GM23338 (cell line): ENCODE measurements at places on chromosomes 11 and 22. TPM values are rescaled to one million over a fixed set of nuclear protein-coding genes. Genes with fewer than 3 reads are reported as not detected.

GRCh38 chr11:128941573-128942271 lies 949 bp downstream of the TP53AIP1 start:
- no peak for DNase-seq

DNA sequence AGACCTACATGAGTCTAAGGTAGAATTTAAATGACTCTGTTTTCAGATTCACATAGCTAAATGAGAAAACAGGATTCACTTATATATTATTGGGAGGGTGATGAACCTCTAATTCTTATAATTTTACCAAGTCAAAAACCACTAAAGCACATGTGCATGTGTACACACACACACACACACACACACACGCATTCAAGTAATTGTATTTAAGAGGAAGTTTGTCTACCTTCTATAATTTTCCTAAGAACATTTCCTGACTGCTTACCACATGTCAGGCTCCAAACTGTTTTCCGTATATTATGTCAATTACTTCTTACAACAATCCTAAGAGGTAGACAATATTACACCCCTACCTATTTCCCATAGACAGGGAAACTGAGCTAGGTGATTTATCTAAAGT lies 6.7 kb downstream of the RNF141 start:
- no peak for DNase-seq

DNA sequence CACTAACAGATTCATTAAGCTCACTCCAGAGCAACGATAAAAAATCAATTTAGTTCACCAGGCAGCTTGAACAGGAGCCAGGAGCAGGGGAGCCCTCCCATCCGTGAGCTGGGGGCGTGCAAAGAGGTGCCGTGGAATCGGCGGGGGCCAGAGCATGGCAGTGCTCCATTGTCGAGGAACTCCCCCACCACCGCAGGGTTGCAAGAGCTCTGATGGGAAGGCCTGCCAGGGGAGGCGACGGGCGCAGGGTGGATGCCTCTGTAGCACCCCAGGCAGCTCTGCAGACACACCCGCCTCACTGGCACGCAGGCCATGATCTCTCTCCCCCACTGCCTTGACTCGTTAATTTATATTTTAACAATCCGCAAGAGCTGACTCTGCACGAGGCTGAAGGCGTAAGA lies 433.2 kb downstream of the MIAT start:
- DNase-seq = no peak

DNA sequence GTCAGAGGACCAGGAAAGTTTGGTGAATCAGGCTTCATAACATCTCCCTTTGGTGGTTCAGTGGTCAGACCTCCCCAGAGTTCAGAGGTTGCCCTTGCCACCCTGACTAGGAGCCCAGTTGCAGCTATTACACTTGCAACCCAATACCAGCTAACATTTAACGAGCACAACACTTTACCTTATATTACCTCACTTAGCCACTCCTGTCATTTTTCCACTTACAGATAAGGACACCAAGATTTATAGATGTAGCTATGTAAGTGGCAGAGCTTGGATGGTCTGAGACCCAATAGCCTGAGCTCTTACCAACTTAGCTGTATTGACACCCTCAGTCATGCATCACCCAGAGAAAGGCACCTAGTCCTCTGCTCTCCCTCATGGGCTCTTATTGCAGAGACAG lies 234.7 kb downstream of the INSC start:
- no peak for DNase-seq

GRCh38 chr11:125569915-125570621 lies 791 bp downstream of the EI24 start:
- peak; percentile 4 for DNase-seq

GRCh38 chr11:128814856-128815705 lies 52.0 kb downstream of the KCNJ1 start:
- DNase-seq = peak; percentile 98

TMEM45B gene
- total RNA-seq = 0.31 and 0.38 TPM in 2 replicates

GRCh38 chr11:10605941-10606381 lies 37.5 kb upstream of the LYVE1 start:
- peak; percentile 55 for DNase-seq

- peak; percentile 97 for DNase-seq
Measured at GRCh38 chr11:57311109-57311936, 13.4 kb downstream of the TNKS1BP1 start.

- DNase-seq = no peak
Measured at GRCh38 chr22:17753401-17753989, 20.8 kb downstream of the BID start.

- peak; percentile 77 for DNase-seq
Measured at GRCh38 chr22:19970479-19971275, 29.1 kb upstream of the TXNRD2 start.

DNA sequence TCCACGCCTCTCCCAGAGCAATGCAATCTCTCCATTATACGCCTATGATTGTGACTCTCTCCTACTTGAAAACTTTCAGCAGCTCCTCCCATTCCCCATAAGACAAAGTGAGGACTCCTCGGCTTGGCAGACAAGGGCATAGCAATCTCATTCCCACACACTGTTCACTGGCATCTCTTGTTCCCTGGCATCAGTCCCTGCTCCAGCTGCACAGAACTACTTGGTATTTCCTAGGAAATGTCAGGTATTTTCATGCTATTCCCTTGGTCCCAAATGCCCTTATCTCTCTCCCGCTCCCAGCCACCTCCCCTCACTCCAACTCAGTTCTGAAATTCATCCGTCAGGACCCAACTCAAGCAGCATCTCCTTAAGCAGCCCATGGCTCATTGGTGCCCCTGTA lies 28.4 kb downstream of the TMPRSS5 start:
- no peak for DNase-seq

RFPL1 gene
- total RNA-seq = not detected in 2 replicates

GRCh38 chr22:41826430-41827383 lies 6.2 kb upstream of the SREBF2 start:
- no peak for DNase-seq

- DNase-seq = no peak
Measured at GRCh38 chr22:46147061-46147460, 3.3 kb upstream of the PPARA start.

KRTAP5-11 gene
- not detected in 2 replicates for total RNA-seq

DNA sequence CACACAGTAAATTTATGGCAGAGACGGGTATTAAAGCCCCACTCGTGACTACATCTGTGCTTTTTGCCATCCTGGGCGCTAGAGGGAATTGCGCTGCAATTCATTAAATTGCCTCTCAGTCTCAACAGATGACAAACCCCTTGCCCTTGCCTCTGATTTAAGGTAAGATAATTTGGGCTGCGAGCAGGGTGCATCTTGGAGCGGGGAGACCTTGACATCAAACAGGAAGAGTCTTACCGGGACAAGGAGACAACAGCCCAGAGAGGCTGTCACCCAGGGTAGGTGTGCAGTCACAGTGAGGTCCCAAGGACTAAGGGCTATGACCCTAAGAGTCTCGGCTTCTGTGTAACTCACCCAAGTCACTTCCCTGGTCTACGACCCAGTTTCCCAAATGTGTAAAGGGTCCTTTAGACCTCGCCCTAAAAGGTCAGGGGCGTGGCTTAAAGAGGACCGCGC lies 449 bp upstream of the TOM1 start:
- DNase-seq = no peak

DNA sequence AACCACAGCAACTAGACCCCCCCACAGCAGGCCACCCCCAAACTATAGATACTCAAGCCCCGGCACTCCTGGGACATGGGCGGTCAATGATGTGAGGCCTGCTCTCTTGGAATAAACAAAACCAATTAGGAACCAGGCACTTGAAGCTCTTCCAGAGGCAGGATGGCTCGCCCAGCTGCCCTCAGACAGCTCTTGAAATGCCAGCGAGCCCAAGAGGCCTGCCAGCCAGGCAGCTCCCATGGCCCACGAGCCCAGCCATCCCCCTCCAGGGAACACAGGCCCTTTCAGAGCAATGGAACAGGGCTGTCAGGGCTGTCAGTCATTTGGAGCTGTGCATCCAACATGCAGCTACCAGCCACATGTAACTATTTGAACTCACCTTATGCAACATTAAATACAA lies 34.0 kb upstream of the TFIP11 start:
- DNase-seq = no peak

OR51B4 gene
- total RNA-seq = not detected in 2 replicates

PPP6R2 gene
- 37.5 and 45.8 TPM in 2 replicates for total RNA-seq

GRCh38 chr11:110098645-110099044 lies 5.5 kb downstream of the ZC3H12C start:
- no peak for DNase-seq

DNA sequence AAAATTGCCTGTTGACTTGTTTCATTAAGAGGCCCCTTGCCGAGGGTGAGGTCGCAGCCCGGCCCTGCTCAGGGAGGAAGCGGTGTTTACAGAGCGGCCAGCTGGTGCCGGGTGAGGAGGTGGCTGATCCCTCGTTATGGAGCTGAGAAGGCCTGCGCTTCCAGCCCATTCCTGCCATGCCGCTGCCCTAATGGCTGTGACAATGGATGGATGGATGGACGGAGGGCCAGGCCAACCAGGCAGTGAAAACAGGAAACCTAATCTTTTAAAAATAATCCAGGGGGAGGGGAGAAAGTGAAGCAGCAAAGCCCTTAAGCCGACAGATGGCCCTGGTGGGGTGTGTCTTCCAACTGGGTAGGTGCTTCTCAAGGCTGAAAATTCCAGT lies 38.5 kb downstream of the BCR start:
- peak; percentile 70 for DNase-seq
